ENCODE measurements at places on chromosomes 5 and 9.
A peak's percentile ranks its signal among the peaks of the same experiment; 100 is the strongest.

- no peak for DNase-seq
Measured at GRCh38 chr5:116410336-116410890, 164.2 kb downstream of the SEMA6A start.

DNA sequence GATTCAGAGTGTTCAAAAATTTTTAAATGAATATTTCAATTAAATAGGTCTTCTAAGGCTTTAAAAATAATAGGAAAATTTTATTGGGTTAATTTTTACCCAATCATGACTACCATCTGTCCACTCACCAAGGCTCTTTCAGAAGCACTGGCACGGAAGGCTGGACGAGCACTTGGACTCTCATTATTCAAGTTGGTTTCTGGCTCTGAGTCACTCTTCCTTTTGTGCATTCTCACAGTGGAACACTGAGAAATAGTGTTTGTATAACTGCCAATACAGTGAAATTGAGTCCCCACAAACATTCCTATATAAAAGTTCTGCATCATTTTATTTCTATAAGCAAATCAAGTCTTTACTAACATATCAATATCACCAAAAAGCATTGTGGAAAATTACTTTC is 1149.0 kb downstream of the EFNA5 start:
- peak; percentile 8 for DNase-seq

DNA sequence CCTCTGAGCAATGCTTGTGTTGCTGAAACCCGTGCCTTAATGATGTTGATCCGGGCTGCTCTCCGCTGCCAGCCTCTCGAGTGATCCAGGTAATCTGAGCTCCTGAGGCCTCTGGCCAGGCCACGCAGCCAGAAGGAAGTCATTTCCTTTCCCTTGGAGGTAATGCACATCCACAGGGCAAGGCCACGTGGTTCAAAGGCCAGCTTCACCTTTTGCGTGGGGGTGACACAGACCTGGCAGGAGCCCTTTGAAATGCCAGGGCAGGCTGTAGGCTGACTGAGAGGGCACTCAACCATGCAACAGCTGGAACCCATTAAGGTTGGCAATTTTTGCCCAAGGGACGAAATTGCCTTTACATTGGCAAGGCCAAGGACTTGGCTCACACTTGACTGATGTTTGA is 80.4 kb downstream of the LIX1 start:
- no peak for DNase-seq

DNA sequence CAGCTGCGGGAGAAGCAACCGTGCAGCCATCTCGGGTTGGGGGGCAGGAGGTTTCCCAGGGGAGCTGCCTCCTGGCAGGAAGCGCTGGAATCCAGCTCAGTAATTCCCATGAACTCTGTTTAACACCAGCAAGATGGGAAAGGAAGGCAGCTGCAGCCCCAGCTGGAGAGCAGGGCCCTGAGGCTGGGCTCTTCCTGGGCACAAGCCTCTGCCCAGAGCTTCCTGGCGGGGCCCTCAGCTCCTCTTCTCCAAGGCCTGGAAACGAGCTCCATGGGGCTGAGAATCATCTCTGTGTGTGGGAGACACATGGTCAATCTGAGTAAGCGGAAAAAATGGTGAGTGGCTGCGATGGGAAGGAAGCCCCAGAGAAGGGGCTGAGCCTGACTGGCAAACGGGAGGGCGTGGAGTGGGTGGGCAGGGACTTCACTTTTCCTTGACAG is 6.3 kb downstream of the MRPL36 start:
- no peak for DNase-seq

DNA sequence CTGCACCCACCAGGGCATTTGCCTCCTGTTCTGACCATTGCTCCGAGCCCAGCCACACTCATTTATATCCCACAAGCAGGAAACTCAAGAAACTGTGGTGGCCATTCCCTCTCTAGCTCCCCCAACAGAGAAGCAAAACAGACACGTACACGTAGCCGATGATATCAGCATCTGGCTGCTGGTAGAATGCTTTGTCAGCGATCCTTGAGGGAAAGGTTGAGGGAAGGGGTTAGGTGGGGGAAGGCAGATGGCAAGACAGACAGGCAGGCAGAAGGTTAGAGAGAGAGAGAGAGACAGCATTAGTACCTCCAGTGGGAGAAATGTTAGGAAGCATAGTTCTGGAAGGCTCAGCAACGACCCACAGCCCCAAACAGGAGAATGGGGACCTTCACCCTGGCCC is 7.8 kb downstream of the HIGD2A start:
- DNase-seq: no peak

GRCh38 chr9:22033012-22033630 is 24.0 kb upstream of the CDKN2B start:
- no peak for DNase-seq

- no peak for DNase-seq
Measured at GRCh38 chr5:26024774-26025173, 1013.6 kb downstream of the CDH9 start.

DNA sequence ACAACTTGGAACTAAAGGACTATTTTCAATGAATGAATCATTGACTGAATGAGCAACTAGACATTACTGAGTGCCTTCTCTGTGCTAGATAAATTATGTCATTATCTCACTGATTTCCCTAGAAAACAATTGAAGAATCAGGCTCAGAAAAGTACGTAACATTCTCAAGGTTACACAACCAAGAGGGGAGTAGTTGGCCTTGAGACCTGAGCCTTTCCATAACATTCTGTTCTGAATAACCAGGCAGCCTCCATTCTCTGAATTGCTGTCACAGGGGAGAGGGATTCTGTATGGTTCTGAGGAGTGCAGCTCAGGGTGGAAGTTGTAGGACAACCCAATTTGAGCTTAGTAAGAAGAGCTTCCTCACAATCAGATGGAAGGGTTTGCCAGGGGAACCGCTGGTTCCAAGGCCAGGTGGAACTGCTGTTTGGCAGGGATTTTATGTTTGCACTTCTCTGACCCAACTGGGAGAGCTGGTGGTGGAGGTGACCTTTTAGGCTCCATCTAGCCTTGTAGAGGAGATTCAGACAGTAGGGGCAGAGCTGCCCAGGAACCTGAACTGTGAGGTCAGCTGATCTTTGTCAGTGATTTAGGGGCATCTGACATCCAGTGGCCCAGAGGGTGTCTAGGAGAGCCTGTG is 16.3 kb downstream of the POLR1E start:
- DNase-seq: no peak

- DNase-seq: no peak
Measured at GRCh38 chr5:111753884-111754589, 3.0 kb downstream of the NREP start.

DNA sequence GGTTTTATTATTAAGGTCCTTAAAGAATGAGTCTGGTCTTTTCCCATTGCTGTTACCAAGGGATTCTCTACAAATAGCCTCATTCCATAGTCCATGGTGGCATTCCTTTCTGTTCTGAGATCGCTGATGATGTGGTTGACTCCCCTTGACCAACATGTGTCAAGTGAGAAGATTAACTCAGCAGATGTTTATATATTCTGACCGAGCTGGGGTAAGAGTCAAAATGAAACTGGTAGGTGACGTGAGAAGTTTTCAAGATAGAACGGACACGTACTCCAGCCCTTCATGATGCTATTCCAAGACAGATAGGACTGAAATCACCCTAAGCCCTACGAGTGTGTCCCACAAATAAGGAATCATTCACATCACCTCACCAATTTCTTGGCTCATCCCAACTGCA is 155.5 kb upstream of the WWC1 start:
- no peak for DNase-seq

- DNase-seq: no peak
Measured at GRCh38 chr5:144032375-144032774, 138.1 kb downstream of the YIPF5 start.

DNA sequence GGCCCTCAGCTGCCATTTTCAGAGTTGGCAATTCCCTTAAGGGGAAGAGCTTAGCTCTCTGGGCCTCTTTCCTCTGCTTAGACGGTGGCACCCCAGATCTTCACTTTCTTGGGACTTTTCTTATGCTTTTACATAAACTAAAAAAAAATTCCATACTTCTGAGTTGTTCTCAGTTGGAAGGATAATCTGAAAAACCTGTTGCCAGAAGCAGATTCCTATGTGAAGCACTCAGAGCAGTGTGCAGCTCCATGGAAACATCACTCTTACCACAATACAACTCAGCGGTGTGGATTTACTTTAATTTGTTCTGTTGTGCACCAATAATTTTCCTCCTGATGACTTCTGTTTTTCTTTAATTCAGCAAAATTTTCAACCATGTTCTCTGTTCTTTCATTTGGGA is 44.1 kb upstream of the MROH2B start:
- DNase-seq: no peak

DNA sequence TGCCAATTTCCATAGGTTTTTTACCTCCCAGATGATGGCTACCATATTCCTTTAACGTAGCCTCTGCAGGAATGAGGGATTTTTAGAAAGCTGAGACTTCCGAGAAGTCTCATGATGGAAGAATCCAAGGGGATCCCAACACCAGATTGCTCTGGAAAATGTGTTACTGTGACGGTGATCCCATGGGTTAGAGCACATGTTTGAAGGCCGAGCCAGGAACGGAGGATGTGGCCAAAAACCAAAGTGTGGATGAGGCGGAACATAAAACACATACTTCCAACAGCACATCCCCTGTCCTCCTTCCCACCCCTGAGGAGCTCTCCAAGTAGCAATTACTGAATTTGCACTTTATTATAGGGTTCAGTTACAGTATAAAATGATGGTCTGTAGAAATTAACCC is 82.6 kb downstream of the GPR21 start:
- DNase-seq: peak; percentile 10

DNA sequence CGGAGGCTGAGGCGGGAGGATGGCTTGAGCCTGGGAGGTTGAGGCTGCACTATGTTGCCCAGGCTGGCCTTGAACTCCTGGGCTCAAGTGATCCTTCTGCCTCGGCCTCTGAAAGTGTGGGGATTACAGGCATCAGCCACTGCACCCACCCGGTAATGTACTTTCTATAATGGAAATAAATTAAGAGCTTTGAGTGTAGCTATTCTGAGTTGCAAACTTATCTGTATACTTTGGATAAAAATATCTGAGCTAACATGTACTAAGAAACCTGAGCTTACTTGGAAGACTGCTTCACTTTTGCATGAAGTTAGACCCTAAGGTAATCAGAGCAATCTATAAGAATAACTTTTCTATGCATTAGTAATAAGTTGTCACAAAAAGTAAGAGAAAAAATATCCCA is 50.0 kb downstream of the UNC13B start:
- DNase-seq: no peak

- DNase-seq: no peak
Measured at GRCh38 chr9:37102486-37102885, 17.9 kb upstream of the ZCCHC7 start.

DNA sequence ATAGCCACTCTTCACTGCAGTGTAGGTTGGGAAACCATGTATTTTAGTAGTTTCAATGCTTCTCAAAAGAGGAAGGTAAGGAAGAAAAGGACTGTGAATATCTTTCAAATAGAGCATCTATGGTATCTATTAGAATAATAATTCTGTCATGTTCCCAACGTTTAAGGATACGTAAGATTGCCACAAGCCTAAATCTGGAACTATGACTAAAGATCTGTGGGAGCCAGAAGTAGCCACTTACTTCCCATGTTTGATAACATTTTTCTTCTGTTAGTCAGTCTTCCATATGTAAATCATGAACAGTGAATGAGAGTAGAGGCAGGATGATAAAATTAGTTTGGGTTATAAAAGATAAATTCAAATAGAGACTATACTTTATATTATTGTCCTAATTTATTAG is 16.3 kb upstream of the MROH2B start:
- DNase-seq: no peak

DNA sequence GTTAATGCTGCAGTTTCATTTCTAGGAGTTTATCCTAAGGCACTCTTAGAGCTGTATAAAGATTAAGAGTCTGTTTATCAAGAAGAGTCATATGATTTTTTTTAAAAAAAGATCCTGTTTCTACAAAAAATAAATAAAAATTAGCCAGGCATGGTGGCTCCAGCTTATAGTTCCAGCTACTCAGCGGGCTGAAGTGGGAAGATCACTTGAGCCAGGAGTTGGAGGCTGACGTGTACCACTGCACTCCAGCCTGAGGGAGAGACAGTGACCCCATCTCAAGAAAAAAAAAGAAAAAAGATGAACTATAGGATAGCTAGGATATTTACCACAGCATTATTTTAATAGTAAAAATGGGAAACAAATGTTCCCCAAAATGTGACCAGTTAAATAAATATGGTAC is 3.3 kb upstream of the UBE2D2 start:
- no peak for DNase-seq

- no peak for DNase-seq
Measured at GRCh38 chr9:88993871-88994460, 2.7 kb downstream of the S1PR3 start.

GRCh38 chr5:98796197-98796972 is 22.9 kb downstream of the RGMB start:
- peak; percentile 7 for DNase-seq

GRCh38 chr9:97768746-97769145 is 71.6 kb upstream of the XPA start:
- DNase-seq: no peak

DNA sequence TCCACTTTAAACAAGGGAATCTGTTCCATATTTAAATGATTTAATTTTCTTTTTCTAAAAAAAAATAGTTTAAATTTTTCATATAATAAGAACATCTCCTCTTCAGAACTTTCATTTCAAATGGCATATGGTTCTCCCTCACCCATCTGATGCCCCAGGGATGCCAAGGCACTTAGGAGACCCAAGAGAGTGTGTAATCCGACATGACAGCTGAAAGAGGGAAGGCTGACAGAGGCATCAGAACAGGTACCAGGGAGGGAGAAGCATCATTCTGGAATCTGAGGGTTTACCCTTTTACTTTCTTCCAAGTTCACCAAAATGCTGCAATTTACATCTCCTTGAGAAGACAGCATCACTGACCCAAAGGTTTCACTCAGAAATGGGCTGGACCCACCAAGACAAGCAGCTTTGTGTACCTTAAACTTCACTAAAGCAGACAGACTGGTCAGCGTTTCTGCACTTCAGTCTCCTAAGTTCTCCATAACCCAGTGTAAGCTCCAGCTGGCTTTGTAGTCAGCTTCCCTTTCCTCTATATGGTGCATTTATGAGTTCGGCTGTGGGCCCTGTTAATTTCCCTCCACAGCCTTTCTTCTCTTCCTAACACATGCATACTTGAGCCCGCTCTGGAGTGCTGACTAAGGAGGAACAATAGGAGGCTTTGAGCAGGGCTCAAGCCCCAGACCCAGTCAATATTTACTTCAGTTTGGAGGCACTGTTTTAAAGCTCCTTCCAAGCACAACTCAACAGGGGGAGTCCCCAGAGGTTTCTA is 17.7 kb downstream of the EFNA5 start:
- DNase-seq: no peak

GRCh38 chr5:144581044-144581443 is 410.4 kb downstream of the KCTD16 start:
- no peak for DNase-seq

GRCh38 chr5:151178777-151179488 is 21.4 kb upstream of the ANXA6 start:
- no peak for DNase-seq
